ENCODE measurements at places on chromosomes 13 and 19. TPM values are rescaled to one million over a fixed set of nuclear protein-coding genes. Genes with fewer than 3 reads are reported as not detected.
A peak's percentile ranks its signal among the peaks of the same experiment; 100 is the strongest.

DNA sequence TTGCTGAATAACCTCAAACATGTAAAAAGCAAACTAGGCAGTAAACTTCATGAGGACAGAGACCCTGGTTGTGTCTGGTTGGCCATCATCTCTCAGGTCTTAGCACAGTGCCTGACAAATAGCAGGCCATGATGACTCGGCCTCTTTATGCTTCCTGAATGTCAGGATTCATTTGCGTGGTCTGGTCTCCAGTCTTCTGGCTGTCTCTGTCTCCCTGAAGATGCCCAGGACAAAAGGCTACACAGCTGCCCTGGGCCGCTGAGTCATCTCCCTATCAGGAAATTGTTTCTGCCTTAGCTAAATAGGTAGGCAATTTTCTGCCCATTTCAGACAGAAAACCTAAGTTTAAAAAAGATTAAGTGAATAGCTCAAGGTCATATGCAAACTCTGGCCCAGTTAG lies 84.1 kb upstream of the FNDC3A start:
- peak; percentile 39 for DNase-seq

GRCh38 chr13:25659091-25659795 lies 287.5 kb downstream of the ATP8A2 start:
- no peak for DNase-seq

- peak; percentile 39 for DNase-seq
Observed at GRCh38 chr13:41931337-41931736, 29.6 kb downstream of the VWA8 start.

- no peak for DNase-seq
Observed at GRCh38 chr13:36432106-36432544, at the start of gene CCNA1. CCNA1 (plus strand) TSS chr13:36432495; CDS start chr13:36433057, 562 bp downstream.

DNA sequence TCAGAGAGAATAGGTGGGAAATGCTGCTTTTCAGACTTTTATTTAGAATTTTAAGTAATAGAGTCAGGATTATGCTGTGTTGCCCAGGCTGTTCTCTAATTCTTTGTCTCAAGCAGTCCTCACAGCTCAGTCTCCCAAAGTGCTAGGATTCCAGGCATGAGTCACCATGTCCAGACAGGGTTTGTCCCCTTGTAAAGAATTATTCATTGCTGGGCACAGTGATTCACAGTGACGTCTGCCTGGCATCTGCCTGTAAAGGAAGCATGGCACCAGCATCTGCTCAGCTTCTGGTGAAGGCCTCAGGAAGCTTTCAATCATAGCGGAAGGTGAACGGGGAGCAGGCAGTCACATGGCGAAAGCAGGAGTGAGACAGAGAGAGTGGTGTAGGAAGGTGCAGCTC lies 17.7 kb downstream of the ZNF763 start:
- no peak for DNase-seq

GRCh38 chr19:38664503-38665211 lies 17.2 kb downstream of the ACTN4 start:
- no peak for DNase-seq

The LMO7 gene
- total RNA-seq: 52.2 TPM

The KCTD15 gene
- total RNA-seq: 42.3 TPM

- DNase-seq: no peak
Observed at GRCh38 chr13:51581148-51581820, 3.0 kb upstream of the WDFY2 start.

The TMEM38A gene
- 2.2 TPM for total RNA-seq

DNA sequence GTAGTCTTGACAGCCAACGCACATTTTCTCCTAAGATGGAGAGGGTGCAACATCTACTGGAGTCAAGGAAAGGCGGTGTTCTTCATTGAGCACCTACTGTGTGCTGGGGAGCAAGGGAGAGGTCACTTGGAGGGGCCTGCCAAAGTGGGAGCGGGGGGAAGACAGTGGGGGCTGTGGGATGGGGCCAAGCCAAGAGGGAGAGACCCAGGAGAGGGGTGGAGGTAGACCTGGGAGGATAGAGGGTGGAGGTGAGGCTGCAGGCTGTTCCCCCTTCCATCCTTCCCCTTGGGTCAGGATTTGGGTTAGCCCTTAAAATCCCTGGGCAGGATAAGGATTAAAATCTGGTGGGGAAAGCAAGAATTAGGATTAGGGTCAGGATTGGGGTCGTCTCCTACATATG lies 1.7 kb upstream of the PLPP2 start:
- no peak for DNase-seq

- no peak for DNase-seq
Observed at GRCh38 chr19:45591004-45591637, 6.5 kb upstream of the OPA3 start.

The PDCD2L gene
- 12.6 TPM for total RNA-seq

- DNase-seq: no peak
Observed at GRCh38 chr19:36527873-36528193, 238 bp downstream of the ZNF260 start.

- no peak for DNase-seq
Observed at GRCh38 chr13:44420376-44421220, 47.0 kb downstream of the SERP2 start.

DNA sequence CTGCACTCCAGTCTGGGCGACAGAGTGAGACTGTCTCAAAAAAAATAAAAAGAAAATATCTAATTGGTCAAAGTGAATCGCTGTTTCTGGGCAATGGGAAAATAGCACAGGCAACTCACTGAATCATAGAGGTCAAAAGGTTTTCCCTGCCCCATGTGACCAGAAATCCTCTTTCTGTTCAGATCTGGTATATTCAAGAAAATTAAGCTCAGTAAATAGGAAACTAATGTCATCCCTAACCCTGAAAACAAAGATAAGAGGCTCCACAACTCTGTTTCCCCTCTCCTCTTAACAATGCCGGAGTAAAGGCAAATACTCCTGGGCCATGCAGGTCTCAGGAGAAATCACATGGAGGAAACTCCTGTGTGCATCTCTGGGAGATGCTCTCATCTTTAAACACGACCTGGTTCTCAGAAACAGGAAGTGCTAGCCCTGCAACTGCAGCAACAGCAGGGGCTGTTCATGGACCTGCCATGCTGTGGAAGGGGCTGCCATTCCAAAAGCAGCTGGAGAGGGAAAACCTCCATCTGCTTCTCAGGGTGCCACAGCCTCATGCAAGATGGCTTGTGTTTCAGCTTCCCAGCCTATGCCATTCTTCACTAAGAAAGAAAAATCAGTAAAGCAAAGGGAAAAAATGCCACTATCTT lies 47.5 kb upstream of the SLC7A9 start:
- no peak for DNase-seq

The SYT3 gene
- not detected for total RNA-seq

DNA sequence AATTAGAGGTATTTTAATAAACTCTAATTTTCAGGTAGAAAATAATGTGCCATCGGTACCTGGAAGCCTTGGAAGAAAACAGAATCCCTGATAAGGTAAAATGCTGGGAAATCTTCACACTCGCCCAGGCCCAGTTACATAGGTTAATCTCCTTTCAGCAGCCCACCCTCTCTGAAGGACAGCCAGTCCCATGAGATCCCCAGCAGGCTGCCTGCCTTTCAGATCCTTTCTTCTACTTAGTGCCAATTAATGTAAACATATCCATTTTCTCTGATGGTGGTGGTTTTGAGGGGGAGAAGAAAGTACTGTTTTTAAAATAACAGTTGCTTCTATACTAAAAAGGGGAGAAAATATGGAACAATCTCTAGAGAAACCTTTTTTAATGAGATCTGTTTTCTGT lies 12.2 kb downstream of the SMAD9 start:
- DNase-seq: no peak

Measured in astrocyte (in vitro differentiated cells and primary cell).